ENCODE measurements at places on chromosomes 16 and 17.

GRCh38 chr16:68452176-68452575 lies 3.9 kb upstream of the SMPD3 start:
- DNase-seq = no peak

- DNase-seq = no peak
Observed at GRCh38 chr17:45965812-45966211, 33.2 kb upstream of the STH start.

DNA sequence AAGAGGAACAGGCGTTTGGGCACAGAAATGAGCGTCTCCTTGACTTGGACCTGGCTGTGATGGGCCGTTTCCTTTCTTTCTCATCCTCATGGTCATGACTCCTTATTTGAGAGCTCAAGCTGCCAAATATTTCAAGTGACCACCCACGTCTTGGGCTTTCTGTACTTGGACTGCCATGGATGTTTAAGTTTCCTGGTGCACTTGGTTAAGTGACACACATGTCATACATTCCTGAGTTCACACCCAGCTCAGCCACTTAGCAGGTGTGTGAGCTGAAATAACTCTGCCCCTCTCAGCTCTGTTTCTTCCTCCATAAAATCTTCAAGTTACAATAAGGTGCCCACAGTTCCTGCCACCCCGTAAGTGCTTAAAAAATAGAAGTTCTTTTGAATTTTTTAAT lies 114.5 kb downstream of the CLEC16A start:
- no peak for DNase-seq

DNA sequence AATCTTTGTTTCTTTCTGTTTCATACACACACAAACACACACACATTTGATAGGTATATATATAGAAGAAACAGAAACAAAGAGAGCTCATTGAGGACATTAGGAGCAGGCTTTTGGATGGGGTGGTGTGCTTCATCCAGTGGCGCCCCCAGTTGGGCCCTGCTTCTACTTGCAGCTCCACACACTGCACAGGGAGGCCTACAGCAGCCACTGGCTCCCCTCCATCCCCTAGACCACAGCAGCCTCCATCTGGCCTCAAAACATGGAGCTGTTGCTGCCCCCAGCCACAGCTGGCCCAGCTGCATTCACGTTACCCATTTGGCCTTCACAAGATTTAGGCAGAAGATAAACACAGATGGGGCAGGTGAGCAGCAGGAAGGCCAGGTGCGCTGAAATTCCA lies 33.1 kb upstream of the NF1 start:
- DNase-seq = no peak

DNA sequence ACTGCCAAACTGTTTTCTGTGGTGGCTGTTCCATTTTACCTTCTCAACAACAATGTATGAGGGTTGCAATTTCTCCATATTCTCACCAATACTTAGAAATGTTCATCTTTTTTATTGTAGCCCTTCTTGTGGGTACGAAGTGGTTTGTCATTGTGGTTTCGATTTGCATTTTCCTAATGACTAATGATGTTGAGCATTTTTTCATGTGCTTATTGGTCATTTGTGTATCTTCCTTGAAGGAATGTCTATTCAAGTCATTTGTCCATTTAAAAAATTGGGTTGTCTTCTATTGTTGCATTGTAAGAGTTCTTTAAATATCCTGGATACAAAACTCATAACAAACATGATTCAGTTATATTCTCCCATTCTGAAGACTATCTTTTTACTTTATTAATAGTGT lies 47.5 kb upstream of the CCL2 start:
- DNase-seq = no peak

GRCh38 chr16:66692341-66692740 lies 4.2 kb downstream of the CMTM4 start:
- DNase-seq = no peak

DNA sequence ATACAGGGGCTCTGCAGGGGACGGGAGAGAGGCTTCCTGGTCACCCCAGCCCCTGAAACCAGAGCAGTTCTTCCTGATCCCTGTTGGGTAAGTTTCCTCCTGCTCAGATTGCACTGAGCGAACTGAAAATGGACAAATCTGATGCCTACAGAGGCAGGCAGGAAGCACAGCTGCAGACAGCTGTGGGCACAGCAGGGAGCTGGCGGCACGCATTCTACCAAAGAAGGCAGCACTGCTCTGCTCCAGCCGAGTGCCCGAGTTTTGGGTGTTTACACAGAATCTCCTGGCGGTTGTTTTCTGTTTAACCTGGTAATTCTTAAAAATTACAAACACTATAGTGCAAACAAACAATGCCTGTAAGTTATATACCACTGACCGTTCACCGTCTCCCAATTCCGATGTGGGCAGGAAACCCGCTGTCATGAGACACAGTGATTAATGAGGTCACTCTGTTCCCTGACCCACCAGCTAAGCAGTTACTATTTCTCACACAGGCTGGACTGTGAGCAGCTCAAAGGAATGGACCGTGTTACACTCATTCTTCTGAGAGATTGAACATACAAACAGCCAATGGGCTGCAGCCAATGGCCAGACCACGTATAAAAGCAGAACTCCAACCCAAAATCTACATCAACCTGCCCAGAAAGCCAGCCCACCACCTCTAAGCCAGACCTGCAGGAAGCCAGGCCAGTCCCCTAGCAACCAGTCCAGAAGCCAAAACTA lies 25.5 kb downstream of the NSMCE1 start:
- peak; percentile 85 for DNase-seq

DNA sequence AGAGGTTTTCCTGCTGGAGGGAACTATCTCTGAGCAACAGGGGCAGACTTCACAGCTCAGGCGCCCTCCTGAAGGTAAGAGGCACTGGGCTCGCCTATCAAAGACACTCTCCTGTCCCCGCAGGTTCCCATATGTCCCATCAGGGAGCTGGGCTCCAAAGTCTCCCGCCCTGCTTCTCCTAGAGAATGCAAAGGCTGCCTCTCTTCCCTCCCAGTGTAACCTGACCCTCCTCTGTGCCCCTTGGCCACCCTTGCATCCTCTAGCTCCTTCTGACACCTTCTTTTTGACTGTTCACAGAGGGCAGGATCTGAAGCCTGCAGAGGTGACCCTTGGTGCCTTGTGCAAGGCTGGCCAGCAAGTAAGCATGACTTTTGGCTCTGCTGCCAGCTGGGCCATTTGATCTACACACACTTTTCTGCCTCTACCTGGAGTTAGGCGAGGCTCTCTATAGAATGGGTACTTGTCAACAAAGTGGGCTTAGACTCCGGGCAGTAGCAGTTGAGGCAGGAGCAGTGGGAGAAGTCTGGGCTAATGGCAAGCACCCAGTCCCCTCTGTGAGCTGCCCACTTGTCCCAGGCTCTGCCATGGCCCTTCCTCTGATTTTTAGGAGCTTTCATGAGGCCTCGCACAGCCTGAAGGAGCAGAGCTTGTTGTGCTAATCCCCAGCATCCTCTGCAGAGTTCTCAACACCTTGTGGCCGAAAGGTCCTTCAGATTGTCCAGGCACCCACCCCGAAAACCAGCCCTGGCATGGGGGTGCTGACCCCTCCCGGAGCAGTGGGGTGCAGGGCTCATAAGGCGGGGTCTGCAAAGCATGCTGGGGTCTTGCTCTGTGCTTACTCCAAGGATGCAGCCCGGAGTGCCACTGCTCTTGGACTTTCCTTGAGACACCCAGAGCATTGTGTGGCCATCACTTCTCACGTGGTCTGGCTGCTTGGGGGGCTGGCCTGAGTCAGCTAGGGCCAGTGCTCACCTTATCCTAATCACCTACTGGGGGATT lies 122.9 kb downstream of the METRNL start:
- DNase-seq = no peak

DNA sequence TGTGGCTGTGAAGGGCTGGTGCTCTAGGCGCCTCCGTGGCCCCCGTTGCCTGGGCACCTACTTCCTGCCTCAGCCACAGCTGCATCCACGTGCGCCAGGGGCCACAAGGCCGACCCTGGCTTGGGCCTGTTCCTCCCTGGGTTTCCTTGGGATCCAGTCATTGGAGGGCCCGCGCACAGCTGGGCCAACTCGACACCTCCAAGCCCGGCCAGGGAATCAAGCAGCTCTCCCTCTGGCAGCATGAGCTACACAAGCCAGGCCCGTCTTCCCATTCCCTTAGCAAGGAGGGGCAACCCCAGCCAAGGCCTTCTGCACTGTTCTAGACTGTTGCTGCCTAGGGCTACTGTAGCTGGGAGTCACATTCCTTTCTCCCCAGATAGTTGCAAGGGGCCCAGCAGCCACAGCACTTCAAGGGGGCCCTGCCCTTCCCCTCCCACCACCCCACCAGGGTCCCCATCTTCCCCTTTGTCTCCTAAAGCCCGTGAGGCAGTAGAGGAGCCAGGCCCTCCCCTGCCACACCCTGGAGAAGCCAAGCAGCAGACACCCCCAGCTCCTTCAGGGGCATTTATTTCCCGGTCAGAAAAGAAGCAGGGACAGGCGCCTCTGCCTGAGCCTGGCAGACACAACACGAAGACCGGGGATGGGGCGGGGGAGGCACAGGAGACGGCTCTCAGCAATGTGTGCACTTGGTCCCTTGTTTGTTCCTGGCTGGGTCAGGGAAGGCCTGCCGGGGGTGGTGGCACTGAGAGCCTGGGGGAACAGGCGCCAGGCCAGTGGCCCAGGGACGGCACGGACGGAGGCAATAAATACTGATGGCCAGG lies 3.8 kb downstream of the ARHGDIA start:
- DNase-seq = no peak

- no peak for DNase-seq
Observed at GRCh38 chr17:66420961-66421371, 118.6 kb downstream of the PRKCA start.

GRCh38 chr16:25100511-25100910 lies 11.0 kb upstream of the LCMT1 start:
- no peak for DNase-seq

- no peak for DNase-seq
Observed at GRCh38 chr17:58917228-58917627, 161.6 kb downstream of the PPM1E start.

- no peak for DNase-seq
Observed at GRCh38 chr17:57861000-57861789, 11.4 kb upstream of the MRPS23 start.

DNA sequence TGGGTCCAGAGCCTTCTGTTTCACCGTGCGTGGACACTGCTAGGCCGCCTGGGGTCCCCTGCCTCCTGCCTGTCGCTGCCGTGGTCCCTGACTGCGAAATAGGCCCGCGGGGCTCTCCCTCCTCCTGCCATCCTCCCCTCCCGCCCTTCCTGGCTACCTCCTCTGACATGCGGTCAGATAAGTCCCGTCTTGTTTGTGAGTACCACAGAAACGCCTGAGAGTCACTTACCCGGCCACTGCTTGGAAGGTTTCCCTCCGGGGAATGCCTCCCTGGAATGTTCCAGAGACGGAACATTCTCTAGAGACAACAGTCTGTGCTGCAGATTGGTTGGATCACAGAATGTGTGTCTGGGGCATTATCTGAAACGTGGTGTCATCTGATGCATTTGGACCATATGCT lies 22.7 kb downstream of the CIBAR2 start:
- DNase-seq = no peak

DNA sequence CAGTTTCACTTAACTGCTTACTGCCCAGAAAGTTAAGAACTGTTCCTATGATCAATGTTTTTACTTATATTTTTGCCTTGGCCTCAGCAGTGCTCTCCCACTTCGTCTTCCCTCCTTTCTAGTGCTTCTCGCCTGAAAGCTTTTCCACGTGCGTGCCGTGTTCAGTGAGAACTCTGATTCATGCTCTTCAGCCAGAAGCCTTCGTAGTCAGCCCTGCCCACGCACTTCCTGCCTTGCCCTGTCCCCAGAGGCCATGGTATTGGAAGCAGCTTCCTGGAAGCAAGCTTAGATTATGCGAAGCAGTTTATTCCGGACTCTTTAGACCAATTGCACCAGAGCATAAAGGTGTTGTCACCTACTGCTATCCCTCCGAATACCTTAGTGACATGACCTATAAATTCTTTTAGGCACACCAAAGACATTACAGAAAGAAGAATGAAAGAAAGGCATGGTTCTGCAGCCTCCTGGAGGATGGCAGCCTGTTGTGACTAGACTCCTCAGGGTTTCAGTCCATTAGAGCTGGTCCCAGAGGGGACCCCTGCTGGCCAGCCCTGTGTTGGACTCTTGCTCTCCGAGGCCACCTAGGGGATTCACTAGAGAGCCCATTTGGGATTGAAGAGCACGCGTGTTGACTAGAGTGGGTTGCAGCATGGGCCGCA lies 105.2 kb downstream of the RPTOR start:
- DNase-seq = no peak

- no peak for DNase-seq
Observed at GRCh38 chr16:31080035-31080629, 5.9 kb downstream of the ZNF646 start.

- no peak for DNase-seq
Observed at GRCh38 chr17:77889135-77889505, 69.4 kb upstream of the TNRC6C start.

GRCh38 chr17:9470171-9470570 lies 105.4 kb downstream of the STX8 start:
- DNase-seq = no peak

GRCh38 chr16:85088570-85089199 lies 23.6 kb downstream of the CIBAR2 start:
- no peak for DNase-seq

- no peak for DNase-seq
Observed at GRCh38 chr17:18055597-18055996, 16.4 kb downstream of the GID4 start.

GRCh38 chr17:2239882-2240430 lies 63.6 kb downstream of the SMG6 start:
- DNase-seq = peak; percentile 61

GRCh38 chr16:11542069-11542744 lies 44.5 kb downstream of the LITAF start:
- no peak for DNase-seq

- DNase-seq = no peak
Observed at GRCh38 chr17:79549141-79549915, 61.5 kb downstream of the RBFOX3 start.

GRCh38 chr17:7281074-7281952 lies at the start of gene SLC2A4:
TSS of gene SLC2A4 (plus strand) at chr17:7281718. CDS start at chr17:7281935, 217 bp downstream.
- peak; percentile 89 for DNase-seq

GRCh38 chr16:89712274-89712781 lies 8.4 kb downstream of the VPS9D1 start:
- no peak for DNase-seq

DNA sequence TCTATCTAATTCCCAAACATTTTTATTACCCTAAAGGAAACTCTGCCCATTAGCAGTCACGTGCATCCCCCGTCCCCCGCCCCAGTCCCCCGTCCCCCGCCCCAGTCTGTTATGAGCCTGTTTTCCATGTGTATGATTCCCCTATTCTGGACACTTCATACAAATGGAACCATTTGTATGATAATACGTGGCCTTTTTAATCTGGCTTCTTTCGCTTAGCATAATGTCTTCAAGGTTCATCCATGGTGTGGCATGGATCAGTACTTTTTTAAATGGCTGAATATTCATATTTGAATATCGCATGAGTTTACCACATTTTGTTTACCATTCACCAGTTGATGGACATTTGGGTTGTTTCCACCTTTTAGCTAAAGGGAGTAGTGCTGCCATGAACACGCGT lies 49.5 kb downstream of the DNAH2 start:
- no peak for DNase-seq

GRCh38 chr17:1977583-1978395 lies 47.3 kb downstream of the RTN4RL1 start:
- no peak for DNase-seq

GRCh38 chr17:33055746-33056145 lies 64.1 kb downstream of the SPACA3 start:
- DNase-seq = no peak
